ENCODE measurements at places on chromosomes 7 and 10.

GRCh38 chr7:151735851-151736402 is 141.0 kb downstream of the PRKAG2 start:
- DNase-seq, result no peak

DNA sequence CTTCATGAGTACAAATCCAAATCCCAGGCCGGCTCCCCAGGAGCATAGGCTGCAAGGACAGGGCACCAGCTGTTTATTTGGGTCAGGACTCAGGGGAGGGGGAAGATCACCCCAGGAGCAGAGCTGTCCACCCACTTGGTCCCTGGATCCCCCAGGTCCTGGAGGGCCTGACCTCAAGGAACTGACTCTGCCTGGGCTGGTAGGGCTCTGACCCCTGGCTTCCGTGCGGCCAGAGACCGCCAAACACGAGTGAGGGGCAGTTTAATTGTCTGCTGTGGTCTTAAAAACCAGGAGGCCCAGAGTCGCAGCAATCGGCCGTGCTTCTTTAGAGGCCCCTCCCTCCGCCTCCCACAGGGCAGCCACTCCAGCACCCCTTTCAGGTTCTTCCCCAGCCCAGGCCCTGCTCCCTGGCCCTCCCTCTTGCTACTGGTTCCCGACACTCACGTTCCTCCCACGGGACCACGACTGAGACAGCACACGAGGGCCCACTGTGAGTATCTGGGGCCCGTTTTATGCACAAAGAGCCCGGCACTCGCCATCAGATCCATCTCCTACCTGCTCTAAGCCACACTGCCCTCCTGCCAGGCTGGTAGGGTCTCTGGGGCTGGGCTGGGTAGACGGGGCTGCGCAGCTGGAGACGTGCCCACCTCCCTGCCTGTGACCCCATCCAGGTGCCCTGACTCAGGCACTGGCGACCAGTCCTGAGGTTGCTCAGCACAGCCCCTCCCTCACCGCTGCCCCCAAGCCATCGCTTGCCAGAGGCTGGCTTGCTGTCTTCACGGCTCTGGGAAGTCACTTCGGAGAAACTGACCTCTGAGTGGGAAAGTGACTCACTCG is 30.0 kb upstream of the CFAP46 start:
- no peak for DNase-seq

GRCh38 chr7:47571331-47572093 is 10.4 kb downstream of the TNS3 start:
- no peak for DNase-seq

DNA sequence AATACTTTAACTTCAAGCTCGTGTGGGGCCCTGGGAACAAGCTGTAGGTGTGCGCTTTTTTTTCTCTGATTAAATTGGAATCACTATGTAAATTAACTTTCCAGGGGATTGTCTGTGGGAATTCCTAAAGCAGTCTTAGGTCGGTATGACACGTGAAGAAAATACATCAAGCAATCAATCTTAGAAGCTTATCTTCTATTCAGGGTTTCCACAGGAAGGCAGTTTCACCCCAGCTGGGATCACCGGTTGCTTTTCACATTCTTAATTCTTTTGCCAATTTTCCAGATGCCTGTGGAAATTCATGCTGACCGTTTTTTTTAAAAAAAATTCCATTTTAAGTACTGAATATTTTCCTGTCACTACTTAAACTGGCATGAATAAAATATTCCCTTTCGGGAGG is 41.9 kb downstream of the CAMK1D start:
- DNase-seq, result no peak

DNA sequence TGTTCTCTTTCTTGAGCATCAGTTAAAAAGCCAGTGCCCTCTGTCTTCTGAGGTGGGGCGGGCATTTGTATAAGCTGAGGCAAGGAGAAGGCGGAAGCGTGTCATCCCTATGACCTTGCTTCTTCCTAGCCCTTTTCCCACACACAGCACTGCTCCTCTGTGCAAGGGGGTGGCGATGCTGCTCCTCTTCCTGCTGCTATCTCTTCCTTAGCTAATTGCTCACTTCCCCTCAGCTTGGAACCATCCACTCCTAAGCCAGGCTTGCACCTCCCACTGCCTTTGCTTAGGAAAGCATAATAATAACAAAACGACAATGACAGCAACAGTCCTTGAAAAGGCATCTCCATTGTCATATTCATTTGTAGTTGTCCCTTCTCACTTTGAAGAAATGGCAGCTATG is 366.9 kb downstream of the PHTF2 start:
- DNase-seq, result no peak

- no peak for DNase-seq
Observed at GRCh38 chr10:112650588-112651030, 203.6 kb downstream of the VTI1A start.

- DNase-seq, result no peak
Observed at GRCh38 chr7:115047958-115048720, 126.2 kb downstream of the MDFIC start.

GRCh38 chr7:67462781-67463191 is 466.2 kb downstream of the TYW1 start:
- no peak for DNase-seq

GRCh38 chr10:95920798-95921426 is 13.1 kb downstream of the CC2D2B start:
- DNase-seq, result no peak
